ENCODE measurements at places on chromosomes 4 and X.
A peak's percentile ranks its signal among the peaks of the same experiment; 100 is the strongest.

- DNase-seq, result no peak
Measured at GRCh38 chr4:76601791-76602190, 166.8 kb downstream of the SHROOM3 start.

DNA sequence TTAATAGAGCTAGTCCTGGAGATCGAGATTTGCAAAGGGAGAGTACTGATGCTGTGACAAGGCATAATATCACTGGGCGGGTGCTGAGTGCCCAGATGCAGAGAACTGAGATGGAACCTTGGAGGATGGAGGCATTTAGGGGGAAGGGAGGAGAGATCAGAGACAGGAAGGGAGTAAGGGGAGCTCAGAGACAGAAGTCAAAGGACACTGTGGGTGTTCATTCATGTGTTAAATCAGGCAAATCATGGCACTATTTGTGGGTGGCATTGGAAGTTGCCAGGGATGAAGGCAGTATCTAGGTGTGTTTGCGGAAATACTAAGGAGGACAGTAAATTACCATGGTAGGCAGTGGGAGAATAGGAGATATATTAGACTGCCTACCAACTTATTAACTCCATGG, 135.0 kb downstream of the RBM46 start:
- DNase-seq, result no peak

- no peak for DNase-seq
Measured at GRCh38 chr4:81687471-81687870, 215.8 kb upstream of the RASGEF1B start.

DNA sequence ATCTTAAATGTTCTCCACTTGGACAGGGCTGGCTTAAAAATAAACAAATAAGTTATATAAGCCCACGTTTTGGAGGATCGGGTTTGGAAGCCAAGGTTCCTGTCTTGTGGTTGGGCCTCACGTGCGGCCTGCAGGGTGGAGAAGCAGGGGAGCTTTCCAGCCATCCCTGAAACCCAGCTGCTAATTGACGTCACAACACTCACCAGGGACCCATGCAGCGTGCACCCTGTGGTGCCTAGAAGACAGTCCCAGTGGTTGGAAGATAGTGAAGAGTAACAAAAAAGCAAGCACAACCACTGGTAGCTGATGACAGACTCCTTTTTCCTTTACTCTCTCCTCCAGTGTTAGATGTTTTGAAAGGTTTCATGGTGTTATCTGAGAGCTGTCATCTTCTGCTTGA, 142.0 kb upstream of the RBPJ start:
- no peak for DNase-seq

DNA sequence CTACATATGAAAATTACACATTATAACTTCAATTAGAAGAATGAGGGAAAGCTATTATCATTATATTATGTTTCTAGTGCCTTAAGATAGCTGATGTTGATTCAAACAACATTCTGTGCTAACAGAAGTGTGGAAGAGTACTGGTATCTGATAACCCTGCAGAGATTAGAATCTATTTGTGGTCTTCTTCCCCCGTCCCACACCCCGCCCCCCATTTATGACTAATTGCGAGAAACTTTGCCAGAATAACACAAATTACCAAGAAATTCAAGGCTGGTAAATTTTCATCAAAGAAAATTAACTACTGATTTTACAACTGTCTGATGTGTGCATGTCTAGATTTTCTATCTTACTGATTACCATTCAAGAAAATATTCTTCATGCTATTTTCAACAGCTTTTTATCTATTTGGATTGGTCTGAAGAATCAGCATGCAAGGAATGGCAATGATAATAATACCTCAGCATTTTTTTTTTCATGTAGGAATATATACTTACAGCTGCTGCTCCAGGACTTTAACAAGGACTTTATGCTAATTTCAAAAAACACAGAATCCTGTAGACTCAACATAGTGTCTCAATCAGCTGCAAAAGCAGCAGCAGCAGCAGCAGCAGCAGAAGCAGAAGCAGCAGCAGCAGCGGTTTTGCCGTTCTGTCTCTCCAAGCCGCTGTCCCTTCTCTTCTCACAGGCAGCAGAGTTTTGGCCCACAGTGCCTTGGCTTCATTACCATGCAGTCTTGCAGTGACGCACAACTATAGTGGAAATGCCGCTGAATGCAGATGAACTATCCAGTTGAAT, 126.7 kb downstream of the FRYL start:
- DNase-seq, result peak; percentile 63

- DNase-seq, result no peak
Measured at GRCh38 chrX:2284601-2285000, 216.2 kb downstream of the DHRSX start.

- DNase-seq, result no peak
Measured at GRCh38 chr4:56326363-56326762, 60.9 kb downstream of the AASDH start.

DNA sequence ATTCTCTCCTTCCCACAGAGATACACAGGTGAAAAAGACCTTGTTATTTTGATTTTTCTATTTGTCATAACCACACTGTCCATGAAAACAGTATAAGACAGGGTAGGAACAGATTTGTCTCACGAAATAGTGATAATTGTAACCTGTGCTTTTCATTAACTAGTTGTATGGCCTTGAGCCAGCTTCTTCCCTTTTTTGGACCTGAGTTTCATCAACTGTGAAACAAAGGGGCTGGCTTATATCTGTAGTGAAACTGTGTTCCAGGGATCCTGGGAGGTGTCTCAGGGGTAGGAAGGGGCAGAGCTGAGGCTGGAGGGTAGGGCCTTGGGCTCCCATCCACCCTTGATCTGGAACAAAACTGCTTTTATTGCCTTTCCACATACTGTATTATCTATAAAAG, 50.9 kb downstream of the MED28 start:
- no peak for DNase-seq

All from activated CD4-positive, alpha-beta T cell treated with anti-CD3 and anti-CD28 coated beads, Interleukin-2, amount 50 U/mL, for 4 hours (primary cell).